ENCODE measurements at places on chromosomes 7 and 10.

- DNase-seq: no peak
Measured at GRCh38 chr10:62637249-62638061, 167.1 kb upstream of the ADO start.

DNA sequence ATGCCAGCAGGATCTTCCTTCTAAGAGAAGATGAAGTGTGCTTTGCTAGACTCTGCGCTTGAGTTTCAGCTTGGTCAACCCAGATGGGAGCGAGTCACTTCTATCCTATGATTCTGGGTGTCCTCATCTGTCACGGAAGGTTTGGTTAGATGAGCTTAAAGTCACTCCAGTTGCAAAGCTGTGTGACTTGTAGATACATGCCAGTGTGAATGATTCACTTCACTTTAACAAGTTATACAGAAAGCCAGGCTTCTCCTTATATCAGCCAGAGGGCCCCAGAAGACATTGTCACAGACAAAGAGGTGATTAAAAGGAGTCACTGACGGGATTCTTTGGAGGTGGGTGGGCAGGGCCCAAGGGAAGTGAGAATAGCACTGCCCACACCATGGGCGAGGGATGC, 122.6 kb upstream of the PFKP start:
- DNase-seq: no peak

GRCh38 chr7:150910996-150911422, 58.7 kb downstream of the AOC1 start:
- no peak for DNase-seq

DNA sequence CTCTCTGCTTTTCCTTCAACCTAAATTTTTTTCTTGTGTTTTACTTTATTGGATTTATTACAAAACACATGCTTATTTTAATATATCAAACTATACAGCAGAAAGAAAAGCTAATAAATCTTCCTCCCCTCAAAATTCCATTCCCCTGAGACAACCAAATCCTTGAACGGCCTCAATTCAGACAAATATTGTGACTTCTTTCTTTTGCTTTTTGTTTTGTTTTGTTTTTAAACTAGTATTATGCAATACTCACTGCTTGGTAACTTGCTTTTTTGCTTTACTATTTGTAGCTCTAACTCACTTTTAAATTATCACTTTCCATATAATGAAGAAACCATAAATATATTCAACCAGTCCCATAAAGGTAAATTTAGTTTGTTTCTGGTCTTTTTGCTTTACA, 59.4 kb upstream of the CDK1 start:
- no peak for DNase-seq

DNA sequence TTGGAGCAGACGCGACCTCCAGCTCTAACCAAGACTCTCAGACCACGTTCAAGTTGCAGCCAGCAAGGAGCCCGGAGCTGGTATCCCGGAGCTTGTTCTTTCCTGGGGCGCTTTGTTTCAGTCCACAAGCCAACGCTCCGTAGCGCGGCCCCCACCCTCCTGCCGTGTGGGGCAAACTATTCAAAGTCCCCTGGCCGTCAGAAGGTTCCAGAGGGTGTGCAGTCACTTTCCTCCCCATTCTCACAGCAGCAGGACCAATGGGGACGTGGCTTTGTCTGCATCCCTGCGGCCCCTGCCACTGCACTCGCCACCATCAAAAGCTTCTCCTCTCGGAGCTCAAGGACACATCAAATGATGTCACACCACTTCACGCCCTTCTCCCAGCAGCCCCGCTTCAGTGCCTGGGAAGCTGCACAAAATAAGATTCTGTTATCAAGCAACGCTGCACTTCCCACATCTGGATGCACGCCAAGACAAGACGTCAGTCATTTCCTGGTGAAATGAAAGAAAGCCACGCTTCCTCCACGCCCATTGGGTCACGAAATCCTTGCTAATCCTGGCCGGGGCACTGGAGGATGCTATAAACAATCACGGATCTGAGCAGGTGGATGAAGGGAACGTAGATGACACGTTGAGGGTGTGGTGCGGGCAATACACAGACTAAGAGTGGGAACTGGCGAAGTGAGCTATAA, 348.2 kb downstream of the PTPRN2 start:
- no peak for DNase-seq

GRCh38 chr10:120429395-120429794, 27.6 kb upstream of the PLPP4 start:
- no peak for DNase-seq

GRCh38 chr7:29254591-29254990, 60.0 kb downstream of the CHN2 start:
- peak; percentile 28 for DNase-seq

DNA sequence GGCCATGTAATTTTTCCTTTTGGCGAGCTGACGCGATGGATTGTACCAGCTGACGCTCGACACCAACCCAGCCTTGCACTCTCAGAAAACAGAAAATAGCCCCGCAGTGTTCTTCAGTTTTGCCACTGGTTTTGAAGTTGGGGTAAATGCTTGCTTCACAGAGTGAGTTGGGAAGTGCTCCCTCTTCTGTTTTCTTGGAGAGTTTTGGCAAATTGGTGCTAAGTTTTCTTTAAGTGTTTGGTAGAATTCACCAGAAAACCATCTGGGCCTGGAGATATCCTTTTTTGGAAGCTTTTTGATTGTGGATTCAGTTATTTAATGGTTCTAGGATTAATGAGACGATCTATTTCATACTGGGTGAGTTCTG, 252.8 kb downstream of the ELFN1 start:
- DNase-seq: no peak

- no peak for DNase-seq
Measured at GRCh38 chr7:55013851-55014250, 5.0 kb upstream of the EGFR start.

GRCh38 chr7:126700807-126701604, 551.7 kb downstream of the GRM8 start:
- DNase-seq: peak; percentile 76

DNA sequence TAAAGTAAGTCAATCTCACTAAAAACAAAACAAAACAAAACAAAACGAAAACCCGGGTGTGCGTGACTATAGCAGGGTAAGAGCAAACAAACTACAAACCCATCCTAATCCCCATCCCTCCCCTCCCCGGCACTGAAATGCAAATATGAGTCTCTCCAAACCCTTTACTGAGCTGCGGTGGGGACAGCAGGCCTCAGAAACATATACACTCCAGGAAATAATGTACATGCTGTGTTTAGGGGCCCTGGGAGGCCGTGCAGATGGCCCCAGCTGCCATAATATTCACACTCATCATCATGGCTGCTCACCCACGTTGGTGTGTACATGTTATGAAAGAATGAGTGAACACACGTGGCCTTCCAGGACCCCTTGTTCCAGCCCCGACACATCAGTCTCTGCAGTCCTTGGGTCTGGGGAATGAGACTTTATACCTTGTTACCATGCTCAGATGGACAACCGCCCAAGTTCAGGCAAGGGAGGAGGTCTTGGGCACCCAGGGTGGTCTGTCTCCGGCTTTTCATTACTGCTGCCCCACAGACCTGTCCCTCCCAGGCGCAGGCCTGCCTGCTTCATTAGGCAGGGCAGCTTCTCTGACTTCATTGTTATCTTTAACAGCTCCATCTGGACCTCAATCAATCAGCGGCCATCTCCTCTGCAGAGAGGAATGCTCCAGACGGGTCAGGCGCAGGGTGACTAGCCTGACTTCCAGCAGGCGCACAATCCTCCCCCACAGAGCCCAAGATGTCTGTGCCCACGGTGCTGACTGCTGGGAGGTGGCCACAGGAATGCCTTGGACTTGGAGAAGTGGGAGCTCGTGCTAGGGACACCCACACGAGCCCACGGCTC, 20.6 kb downstream of the HSPA12A start:
- DNase-seq: no peak

GRCh38 chr10:103449208-103450144, 2.7 kb downstream of the CALHM2 start:
- no peak for DNase-seq

DNA sequence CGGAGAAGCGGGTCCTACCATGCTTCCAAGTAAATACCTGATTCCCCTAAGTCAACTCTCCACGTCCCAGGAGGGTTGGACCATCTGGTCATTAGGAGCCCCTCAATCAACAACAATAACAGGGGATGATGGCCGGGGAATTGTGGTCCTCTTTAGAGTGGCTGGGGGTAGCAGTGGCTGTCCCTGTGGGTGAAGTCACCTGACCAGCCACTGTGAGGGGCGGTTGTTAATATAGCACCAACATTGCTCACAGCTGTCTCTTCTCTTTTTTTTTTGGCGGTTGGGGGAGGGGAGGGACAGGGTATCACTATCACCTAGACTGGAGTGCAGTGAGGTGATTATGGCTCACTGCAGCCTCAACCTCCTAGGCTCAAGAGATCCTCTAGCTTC, 67.9 kb downstream of the SPDYE5 start:
- no peak for DNase-seq

DNA sequence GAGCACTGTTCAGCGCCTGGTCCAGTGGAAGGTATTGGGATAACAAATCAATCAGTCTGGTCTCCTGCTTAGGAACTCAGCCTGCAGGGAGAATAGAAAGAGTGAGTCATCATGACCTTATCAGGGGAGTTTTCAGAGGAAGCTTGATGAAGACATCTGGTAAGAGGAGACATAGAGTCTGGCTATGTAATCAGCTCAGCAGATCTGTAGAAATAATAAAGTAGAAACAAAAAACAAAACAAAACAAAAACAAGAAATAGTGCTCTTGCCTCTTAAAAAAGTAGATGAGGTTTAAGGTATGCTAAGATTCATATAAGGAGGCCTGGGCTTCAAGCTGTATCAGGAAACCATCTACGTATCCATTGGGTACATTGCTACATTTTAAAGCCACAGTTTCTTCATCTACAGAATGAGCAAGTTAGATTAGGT, 14.4 kb downstream of the TAS2R41 start:
- DNase-seq: no peak

- no peak for DNase-seq
Measured at GRCh38 chr7:99170730-99171074, 26.8 kb upstream of the SMURF1 start.

- peak; percentile 60 for DNase-seq
Measured at GRCh38 chr7:134813663-134814396, 34.4 kb downstream of the CALD1 start.

- peak; percentile 84 for DNase-seq
Measured at GRCh38 chr10:97914837-97915211, 65.2 kb downstream of the GOLGA7B start.

GRCh38 chr10:78288663-78289062, 255.0 kb downstream of the RPS24 start:
- DNase-seq: no peak

- no peak for DNase-seq
Measured at GRCh38 chr10:75202321-75203045, 8.1 kb upstream of the VDAC2 start.

DNA sequence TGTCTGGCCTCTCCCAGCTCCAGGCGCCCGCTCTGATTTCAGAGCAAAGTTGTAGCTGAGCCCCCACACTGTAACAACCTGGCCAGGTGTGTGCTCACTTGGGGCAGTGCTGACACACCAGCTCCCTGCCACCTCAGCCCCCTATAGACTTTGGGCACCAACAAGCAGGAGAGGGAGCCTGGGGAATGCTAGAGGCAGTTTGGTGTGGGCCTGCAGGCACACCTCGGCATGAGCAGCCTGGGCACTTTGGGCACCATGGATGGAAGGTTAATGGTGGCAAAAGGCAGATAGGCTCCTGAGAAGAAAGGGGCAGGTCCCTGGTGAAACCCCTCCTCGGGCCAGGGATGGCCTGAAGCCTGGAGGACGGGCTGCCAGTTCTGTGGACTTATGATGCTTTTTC, 212.7 kb upstream of the GNAI1 start:
- DNase-seq: no peak

- DNase-seq: peak; percentile 34
Measured at GRCh38 chr10:115001506-115002381, 63.7 kb downstream of the TRUB1 start.

GRCh38 chr7:70474639-70475234, 657.2 kb upstream of the GALNT17 start:
- no peak for DNase-seq

GRCh38 chr7:38855867-38856266, 53.1 kb downstream of the VPS41 start:
- DNase-seq: no peak
